ENCODE measurements at places on chromosomes 7 and 10. TPM values are rescaled to one million over a fixed set of nuclear protein-coding genes. Genes with fewer than 3 reads are reported as not detected.

PNLIPRP1 gene
- total RNA-seq: not detected

CLDN4 gene
- total RNA-seq: not detected

KAZALD1 gene
- 0.20 TPM for total RNA-seq

DNA sequence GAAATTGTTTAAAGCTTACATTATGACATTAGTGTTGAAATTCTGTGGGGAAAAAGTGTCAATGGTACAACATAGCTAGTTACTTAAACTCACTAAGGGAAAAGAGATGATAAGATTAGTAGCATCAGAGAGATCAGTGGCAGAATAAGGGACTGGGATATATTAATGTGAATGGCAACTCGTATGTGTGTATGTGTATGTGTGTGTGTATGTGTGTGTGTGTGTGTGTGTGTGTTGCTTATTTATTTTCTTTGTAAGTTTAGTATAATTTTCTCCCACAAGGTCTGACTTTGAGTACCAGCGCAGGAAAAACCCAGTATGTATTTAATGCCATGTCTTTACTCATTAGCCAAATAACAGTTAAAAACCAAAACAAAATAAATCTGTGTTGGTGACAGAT, 256.1 kb downstream of the ARHGAP21 start:
- H3K4me3 ChIP-seq: no peak overlapping the region
- no peak for DNase-seq
- H3K27ac ChIP-seq: no peak overlapping the region
- no peaks in the 10 kb centered on the region for H3K4me1 ChIP-seq
- no peaks in the 10 kb centered on the region for H3K27me3 ChIP-seq
- no peaks in the 10 kb centered on the region for H3K36me3 ChIP-seq

GRCh38 chr7:92973974-92974373, 137.6 kb upstream of the CDK6 start:
- no peak overlapping the region for H3K4me3 ChIP-seq
- no peak for DNase-seq
- H3K36me3 ChIP-seq: no peaks in the 10 kb centered on the region
- H3K27ac ChIP-seq: no peak overlapping the region
- H3K27me3 ChIP-seq: no peaks in the 10 kb centered on the region

DNA sequence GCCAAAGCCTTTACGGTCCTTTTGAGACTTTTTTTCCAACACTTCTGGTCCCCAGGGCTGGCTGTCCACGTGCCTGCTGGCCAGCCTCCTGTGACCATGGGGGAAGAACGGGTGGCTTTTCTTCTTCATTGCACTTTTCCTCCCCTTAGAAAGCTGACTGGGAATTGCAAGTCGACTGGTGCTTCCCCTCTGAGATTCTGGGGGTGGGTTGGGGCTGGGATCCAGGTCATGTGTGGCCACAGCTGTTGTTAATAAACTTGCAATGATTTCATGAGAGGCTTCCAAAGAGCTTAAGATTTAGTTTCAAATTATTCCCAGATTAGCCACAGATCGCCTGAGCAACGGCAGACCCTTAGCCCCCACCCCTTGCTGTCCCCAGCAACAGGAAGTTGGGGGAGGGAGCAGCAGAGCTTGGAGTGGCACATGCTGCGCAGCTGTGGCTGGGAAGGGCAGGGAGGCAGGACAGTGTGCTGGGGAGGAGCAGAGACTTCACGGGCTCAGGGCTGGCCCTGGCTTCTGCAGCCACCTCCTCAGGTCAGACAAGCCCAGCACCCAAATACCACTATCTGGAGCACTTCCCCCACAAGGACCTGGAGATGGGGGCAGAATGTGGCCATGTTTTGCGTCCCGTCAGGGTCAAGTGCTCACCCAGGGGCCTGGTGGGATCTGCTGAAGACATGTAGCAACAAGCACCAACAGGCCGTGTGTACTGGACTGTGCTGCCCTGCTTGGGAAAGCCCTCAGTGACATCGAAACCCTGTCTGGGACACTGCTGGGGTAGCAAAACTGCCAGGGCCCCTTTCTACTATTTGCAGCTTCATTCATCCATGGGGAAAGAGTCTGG, 147.1 kb downstream of the RNF216 start:
- H3K27me3 ChIP-seq: no peaks in the 10 kb centered on the region
- no peak for DNase-seq
- H3K36me3 ChIP-seq: peaks cover 10% of the 10 kb centered on the region
- H3K4me1 ChIP-seq: peaks cover 24% of the 10 kb centered on the region

Measured in CD8-positive, alpha-beta memory T cell (primary cell).